PC-3 (cell line): ENCODE measurements at places on chromosomes 12 and 14. TPM values are rescaled to one million over a fixed set of nuclear protein-coding genes. Genes with fewer than 3 reads are reported as not detected.

DNA sequence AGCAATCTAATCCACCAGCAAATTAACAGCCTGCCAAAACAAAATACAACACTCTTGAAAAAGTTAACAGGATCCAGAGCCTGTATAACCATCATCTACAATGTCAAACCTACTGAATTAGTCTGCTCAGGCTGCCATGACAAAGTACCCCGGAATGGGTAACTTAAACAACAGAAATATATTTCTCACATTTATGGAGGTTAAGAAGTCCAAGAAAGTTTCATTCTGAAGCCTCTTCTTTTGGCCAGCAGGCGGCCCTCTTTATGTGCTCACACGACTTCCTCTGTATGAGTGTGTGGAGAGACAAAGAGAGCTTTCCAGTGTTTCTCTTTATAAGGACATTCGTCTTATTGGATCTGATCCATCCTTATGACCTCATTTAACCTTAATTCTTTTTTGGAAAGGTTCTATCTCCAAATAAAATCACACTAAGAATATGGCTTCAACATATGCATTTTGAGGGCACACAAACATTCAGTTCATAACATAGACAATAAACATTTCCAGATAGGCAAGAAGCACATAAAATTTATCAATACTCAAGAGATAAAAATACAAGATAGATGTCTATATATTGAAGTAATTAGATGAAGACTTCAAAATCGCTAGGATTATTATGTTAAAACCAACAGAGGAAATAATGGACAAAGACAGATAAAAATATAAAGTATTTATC lies 5.9 kb upstream of the RERG start:
- DNase-seq: peak; percentile 67

- DNase-seq: no peak
Measured at GRCh38 chr14:90573385-90574105, 176.7 kb downstream of the CALM1 start.

- DNase-seq: no peak
Measured at GRCh38 chr14:81591266-81591665, 57.6 kb upstream of the SEL1L start.

The ARMH4 gene
- 2.6 and 3.3 TPM in 2 replicates for total RNA-seq

- DNase-seq: no peak
Measured at GRCh38 chr12:9872162-9872561, 3.0 kb upstream of the CLEC2B start.

DNA sequence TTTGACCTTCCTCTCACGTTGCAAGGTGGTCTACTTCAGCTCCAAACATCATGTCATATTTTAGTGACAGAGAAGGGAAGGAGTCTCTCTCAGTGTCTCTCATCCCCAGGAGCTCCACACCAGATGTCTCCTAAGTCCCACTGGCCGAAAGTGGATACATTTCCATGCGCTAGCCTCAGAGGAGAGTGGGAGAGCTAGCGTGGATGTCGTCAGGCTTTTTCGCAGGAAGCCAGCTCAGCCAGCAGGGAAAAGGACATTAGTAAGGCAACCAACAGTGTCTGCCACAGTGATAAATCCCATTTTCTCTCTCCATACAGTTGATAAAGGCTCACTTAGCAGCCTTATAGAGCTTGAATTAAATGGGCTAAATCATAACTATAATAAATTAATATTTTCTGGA lies 155.7 kb downstream of the PELI2 start:
- DNase-seq: no peak

- peak; percentile 53 for DNase-seq
Measured at GRCh38 chr12:109961612-109962011, 34.6 kb downstream of the GIT2 start.

DNA sequence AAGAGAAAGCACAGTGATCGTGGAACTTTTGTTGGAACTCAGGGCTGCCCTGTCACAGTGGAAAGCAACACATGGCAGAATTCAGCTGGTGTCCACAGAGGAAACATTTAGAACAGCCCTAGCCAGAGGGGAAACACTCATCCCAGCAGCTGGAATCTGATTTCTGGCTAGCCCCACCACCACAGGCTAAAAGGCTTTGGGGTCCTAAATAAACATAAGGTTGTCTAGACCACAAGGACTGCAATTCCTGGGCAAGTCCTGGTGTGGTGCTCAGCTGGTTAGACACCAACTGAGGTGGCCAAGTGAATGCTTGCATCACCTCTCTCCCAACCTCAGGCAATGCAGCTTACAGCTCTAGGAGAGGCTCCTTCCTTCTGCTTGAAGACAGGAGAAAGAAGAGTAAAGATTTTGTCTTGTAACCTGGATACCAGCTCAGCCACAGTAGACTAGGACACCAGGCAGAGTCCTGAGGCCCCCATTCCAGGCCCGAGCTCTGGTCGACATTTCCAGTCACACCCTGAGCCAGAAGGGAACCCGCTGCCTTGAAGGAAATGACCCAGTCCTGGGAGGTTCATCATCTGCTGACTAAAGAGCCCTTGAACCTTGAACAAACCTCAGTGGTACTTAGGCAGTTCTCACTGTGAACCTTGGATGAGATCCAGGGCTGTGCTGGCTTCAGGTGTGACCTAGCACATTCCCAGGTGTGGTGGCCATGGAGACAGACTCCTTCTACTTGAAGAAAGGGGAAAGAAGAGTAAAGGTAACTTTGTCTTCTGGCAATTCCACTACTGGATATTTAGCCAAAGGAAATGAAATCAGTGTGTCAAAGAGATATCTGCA lies 85.4 kb upstream of the PLXNC1 start:
- no peak for DNase-seq

The BEGAIN gene
- total RNA-seq: 3.5 and 3.8 TPM in 2 replicates

GRCh38 chr12:24081606-24082005 lies 132.1 kb upstream of the SOX5 start:
- no peak for DNase-seq

The STAC3 gene
- 1.4 and 1.8 TPM in 2 replicates for total RNA-seq

The GZMB gene
- not detected in 2 replicates for total RNA-seq

The CLEC4D gene
- total RNA-seq: not detected in 2 replicates

DNA sequence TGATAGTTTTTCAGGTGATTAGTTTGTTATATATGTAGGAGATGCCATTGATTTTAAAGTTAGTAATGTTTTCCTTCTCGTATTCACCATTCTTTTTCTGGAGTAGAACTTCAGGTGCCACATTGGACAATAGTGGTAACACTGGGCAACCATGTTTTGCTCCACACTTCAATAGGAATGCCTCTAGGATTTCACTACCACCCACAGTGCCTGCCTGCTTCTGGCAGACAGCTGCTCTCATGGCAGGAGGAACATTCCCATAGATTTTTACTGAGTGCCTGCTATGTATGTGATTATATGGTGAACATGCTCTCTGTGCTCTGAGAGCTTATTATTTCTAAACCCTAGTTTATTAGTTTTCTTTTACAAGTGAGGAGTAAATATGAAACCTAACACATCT lies 53.7 kb downstream of the GCH1 start:
- no peak for DNase-seq

The FGD6 gene
- 14.2 and 14.3 TPM in 2 replicates for total RNA-seq

GRCh38 chr12:38783304-38783703 lies 122.1 kb downstream of the CPNE8 start:
- no peak for DNase-seq

- no peak for DNase-seq
Measured at GRCh38 chr12:62700091-62700880, 233.7 kb downstream of the MON2 start.

The NELL2 gene
- total RNA-seq: 0.80 TPM in 1 of 2 replicates, not detected in the other

- no peak for DNase-seq
Measured at GRCh38 chr14:94582851-94583250, 1.6 kb downstream of the SERPINA5 start.

- DNase-seq: no peak
Measured at GRCh38 chr12:20439626-20440025, 71.3 kb downstream of the PDE3A start.

- DNase-seq: no peak
Measured at GRCh38 chr12:93895089-93895445, 217.9 kb downstream of the CRADD start.

- no peak for DNase-seq
Measured at GRCh38 chr14:74936731-74937130, 13.7 kb upstream of the RPS6KL1 start.

The EPYC gene
- total RNA-seq: not detected in 2 replicates

GRCh38 chr12:94671917-94672316 lies 21.6 kb upstream of the TMCC3 start:
- peak; percentile 53 for DNase-seq

DNA sequence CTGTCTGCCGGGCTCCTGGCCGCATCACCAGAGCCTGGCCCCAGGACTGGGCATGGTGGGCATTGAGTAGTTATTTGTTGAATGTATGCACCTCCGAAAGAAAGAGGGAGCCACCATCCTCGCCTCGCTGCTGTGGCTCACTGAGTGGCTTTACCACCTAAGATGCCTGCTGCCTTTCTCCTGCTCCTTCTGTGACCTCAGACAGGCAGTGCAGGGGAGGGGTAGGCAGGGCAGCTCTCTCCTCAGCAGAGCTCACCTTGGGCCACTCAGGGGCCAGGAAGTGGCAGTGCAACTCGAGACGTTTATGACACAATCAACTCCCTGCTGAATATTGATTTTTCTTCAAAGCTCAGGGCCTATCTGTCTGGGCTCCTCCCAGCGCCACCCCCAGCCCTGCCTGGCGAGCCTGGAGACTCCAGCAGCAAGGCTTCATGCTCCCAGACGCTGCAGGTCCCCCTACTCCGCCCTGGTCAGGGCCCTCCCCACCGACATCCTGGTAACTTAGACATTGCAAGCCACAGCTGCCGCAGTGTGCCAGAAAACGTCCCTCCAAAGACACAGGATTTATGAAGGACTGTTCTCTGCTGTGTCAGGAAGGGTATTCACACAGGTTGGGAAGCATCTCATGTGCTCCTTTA lies 84.3 kb upstream of the DIO3 start:
- peak; percentile 97 for DNase-seq

DNA sequence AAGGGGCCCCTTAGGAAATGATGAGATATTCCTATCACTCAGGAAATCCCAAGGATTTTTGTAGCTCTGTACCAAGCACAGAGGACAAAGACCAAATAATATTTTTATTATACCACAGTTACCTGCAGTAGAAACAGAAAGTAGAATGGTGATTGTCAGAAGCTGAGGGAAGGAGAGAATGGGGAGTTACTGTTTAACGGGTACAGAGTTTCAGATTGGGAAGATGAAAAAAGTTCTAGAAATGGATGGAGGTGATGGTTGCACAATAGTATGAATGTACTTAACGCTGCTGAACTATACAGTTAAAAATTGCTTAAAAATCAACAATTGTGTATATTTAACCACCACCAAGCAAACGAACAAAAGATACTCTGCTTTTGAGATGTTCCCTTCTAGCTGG lies 24.1 kb downstream of the FLVCR2 start:
- no peak for DNase-seq

GRCh38 chr12:53803703-53804102 lies 51.9 kb upstream of the CISTR start:
- no peak for DNase-seq

GRCh38 chr14:91228112-91229004 lies 16.1 kb downstream of the GPR68 start:
- DNase-seq: peak; percentile 85

GRCh38 chr14:32202491-32202997 lies 525 bp downstream of the RNU6-8 start:
- DNase-seq: peak; percentile 30

The MYG1 gene
- total RNA-seq: 81.0 and 89.9 TPM in 2 replicates

DNA sequence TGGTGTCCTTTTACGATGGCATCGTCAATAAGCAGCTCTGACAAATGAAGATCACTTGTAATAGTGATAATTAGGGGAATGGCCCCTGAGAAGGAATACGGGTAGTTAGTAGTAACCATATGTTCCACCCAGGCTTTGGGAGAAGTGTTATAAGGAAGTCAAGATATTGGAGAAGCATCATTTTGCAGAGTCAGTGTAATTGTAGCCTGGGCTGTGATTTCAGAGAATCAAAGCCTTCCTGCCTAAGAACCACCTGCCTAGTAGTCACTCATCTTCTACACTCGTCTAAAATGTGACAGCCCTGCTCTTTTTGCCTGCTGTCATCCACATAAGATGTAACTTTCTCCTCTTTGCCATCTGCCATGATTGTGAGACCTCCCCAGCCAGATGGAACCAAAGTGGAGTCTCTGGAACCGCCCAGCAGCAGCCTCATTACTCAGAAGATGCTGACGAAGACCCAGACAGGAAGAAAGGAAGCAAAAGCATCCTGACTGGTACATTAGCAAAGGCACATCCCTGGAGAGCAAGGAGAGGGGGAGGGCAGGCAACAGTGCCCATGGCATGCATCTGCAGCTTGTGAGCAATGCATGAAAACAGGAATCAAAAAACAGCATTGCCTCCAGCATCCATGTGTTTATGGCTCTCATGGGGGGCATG lies 12.6 kb upstream of the EDDM3A start:
- DNase-seq: no peak

GRCh38 chr12:34022079-34022830 lies at the start of gene ALG10:
TSS of gene ALG10 (plus strand) at chr12:34022496. CDS start at chr12:34022600, 104 bp downstream.
- peak; percentile 98 for DNase-seq

- peak; percentile 28 for DNase-seq
Measured at GRCh38 chr14:51147183-51147582, 52.3 kb upstream of the TRIM9 start.

DNA sequence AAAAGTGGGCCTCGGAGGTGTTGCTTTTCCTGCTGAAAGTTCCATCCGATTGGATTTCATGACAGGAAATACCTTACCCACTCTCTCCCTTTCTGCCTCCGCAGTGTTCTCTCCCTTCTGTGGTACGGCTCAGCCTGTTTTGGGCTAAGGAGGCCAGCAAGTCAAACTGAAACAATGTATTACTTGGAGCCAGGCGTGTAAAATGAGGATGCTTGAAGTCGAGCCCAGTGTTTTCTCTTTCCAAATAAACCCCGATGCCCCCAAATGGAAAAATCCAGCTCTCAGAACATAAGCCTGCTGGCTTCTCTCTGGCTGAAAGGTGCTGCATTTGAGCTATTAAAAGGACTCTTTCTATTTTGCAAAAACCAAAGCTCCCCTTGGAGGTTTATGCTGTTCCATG lies 124.7 kb downstream of the ZNF664 start:
- no peak for DNase-seq

DNA sequence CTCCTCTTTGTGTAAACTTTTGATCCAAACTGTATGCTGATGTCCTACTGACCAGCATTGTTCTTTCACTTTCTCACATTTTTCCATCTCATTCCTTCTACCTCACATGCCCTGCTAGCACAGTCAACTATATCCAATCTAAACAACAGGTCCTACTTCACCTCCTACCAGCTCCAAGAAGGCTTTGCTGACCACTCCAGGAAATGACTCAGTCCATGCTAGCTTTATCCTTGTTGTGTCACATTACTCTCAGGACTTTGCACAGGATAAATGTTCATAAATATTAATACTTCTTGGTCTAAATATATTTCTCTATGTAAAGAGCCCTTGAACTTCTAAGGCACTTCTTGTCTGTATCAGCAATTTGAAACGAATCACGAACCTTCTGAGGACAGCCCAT lies 64.9 kb upstream of the PCED1B start:
- peak; percentile 79 for DNase-seq

The PTPRB gene
- total RNA-seq: 0.46 and 0.66 TPM in 2 replicates
